ENCODE measurements at places on chromosomes 2 and 18.

DNA sequence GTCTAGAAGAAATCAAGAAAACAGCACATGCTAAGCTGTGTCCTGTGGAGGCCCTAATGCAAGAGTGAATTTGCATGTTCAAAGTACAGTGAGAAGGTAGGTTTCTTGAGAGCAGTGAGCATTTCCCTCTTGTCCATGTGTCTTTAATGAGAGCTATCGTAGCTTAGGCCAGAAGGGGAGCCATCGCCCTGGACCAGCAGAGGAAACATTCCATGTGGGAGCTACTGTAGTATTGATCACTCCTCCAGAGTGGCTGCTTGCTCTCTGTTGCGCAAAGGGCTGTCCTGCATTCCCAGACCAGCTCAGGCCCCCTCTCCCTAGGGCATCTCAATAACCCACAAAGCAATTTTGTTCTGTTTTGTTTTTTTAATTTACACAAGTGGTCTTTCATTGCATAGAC is 950.1 kb downstream of the CNTNAP5 start:
- no peak for DNase-seq

GRCh38 chr2:191862156-191862775 is 15.4 kb upstream of the CAVIN2 start:
- no peak for DNase-seq

GRCh38 chr2:97969081-97970067 is 26.4 kb downstream of the TMEM131 start:
- DNase-seq = no peak

DNA sequence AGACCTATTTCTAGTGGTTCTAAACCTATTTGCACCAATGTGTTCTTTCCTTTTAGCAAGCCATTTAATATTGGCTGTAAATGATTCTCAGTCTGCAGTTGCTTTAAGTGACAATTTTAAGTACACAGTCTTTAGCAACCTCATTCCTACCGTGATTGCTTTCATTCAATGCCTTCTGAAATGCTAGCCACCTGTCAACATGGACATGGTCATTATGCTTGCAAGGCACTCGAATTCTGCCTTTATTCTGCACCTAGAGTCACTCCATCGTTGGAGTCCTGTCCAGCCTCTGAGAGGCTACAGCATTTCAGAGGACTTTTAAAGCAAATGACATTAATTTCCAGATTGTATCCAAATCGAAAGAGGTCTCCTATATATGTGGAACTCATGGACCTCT is 115.1 kb downstream of the IRS1 start:
- DNase-seq = no peak

DNA sequence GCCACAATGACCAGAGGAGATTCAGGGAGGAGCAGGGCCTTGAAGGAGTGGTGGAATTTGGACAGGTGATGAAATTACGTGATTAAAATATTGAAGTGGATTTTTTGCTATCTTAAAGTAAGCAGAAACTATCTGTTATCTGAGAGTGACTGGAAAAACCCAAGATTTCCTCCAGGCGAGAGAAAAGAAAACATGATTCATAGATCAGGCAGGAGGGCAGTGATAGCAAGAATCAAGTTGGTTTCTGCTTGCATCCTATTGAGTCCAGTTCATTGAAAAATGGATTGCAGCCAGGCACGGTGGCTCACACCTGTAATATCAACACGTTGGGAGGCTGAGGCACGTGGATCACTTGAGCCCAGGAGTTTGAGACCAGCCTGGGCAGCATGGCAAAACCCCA is 127.8 kb downstream of the NXPH2 start:
- no peak for DNase-seq

DNA sequence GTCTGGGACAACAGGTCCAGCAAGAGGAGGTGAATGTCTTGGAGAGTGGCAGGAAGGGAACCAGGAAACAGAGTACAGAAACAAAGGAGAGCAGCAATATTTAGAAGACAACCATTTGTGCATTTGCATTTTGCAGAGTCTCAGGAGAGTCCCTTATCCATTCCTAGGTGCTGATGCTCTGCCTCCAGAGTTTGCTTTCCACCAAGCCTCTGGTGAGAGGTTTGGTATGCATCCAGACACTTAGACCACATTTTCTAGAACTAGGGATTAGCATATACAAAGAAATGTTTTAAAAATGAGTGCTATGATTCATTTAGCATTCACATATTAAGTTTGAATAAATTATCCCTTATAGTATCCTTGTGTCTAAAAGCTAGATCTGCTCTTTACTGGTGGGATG is 18.5 kb upstream of the LRATD1 start:
- DNase-seq = no peak

GRCh38 chr2:196148736-196149135 is 22.6 kb downstream of the STK17B start:
- DNase-seq = no peak

GRCh38 chr2:160252278-160252887 is 52.3 kb upstream of the ITGB6 start:
- no peak for DNase-seq

DNA sequence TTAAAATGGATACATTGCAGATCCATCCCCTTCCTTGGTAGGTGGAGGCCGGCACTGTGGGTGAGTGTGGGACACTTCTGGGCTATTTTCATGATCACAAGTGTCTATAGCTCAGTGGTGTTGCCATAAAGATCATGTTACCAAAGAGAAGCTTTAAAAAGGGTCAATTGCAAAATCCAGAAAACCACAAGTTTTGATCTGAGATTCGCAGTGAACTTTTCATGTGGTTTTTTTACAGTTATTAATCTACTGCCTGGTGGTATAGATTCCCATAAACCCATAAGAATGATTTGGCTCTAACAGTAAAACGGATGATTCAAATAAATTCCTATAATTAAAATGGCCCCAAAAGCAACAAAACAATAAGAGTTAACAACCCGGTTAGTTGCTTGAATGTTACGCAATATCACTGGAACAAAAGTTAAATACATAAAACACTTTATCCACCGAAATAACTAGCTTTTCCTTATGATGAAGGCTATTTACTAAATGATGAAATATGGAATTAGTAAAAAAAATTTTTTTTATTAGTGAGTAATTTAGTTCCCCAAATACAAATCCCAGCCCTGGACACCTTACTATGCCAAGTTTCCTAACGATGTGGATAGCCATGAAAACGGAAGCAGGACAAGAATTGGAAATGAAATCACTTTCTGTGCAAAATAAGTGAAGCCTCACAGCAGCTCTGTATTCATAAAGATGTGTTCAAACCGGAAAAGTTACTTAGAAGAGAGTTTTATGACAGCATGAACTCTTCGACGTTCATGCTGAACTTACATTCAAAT is 95.6 kb upstream of the THOC1 start:
- DNase-seq = no peak

DNA sequence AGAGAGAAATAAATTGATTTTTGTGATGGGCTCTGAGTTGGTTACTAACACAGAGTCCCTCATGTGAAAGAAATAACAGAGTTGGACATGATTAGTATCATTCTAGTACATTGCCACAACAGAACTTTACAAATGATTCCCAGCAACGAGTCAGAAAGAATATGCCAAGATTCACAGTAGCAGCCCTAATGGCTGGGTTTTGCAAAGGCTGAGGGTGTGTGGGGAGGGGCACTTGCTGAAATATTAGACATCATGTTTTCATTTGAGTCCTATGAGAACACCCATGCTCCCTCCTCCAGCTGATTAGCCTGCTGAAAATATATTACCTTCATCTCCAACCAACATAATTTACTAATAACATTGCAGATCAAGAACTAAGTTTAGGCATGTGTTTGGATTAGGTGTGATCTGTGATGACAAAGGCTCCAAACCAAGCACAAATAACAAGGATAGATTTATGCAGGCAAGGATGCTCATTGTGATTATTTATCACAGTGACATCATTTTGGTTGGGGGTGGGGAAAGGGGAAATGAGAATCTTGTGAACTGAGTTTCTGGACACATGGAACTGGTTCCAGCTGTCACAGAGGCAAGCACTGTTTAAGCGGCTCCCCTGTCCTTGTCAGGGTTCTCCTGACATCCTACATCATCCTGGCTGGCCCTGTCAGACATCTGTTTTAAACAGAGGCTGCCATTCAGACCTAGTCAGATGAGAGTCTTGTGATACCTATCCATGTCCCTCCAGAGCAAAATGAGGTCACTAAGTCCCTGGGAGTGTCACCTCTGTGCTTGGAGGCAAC is 205.8 kb upstream of the NCKAP5 start:
- DNase-seq = no peak

GRCh38 chr18:47077111-47077510 is 41.7 kb upstream of the ELOA2 start:
- no peak for DNase-seq

- DNase-seq = no peak
These were observed 4.5 kb upstream of the RND3 start for GRCh38 chr2:150491943-150492342.

GRCh38 chr2:8149985-8150539 is 531.8 kb upstream of the ID2 start:
- no peak for DNase-seq

DNA sequence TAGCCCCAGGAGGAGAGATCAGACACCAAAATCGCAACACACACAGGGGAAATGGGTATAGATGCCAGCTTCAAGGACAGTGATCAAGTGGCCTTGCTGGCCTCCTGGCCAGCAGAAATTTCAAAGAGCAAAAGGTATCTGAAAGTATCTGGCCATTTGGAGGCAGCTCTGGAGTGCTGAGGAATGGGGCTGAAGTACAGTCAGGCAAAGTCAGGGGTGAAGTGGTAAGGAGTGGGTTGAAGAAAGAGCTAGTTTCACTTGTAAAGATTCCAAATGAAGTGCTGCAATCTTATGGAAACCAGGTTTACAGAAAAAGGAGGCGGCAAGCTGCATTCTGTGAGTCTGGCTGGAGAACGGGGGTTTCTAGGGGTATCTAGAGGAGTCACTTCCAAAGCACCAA is 19.2 kb upstream of the PCBP1 start:
- DNase-seq = no peak

- DNase-seq = no peak
These were observed 372.1 kb upstream of the MEX3C start for GRCh38 chr18:51569561-51569960.

DNA sequence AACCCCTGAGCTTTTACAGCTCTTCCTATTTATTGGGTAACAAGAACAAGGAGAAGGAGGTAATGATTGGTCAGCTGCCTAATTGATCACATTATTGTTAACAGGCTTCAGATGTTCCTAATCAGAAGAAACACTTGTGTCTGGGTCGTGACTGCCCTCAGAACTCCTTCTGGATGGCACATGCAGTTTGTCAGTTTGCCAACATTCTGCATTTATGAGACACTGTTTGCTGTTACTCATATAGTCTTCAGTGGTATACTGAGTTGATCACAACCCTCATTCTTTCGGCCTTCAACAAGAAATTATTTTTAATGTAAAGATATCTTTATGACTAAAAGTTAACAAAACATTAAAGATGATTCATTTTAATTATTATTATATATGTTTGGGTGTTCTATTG is 95.7 kb upstream of the DOCK10 start:
- DNase-seq = no peak

Measured in activated T-helper 1 cell treated with Interleukin-2 at 50 U/mL for 16 hours (primary cell).